ENCODE measurements at places on chromosomes 12 and 14. TPM values are rescaled to one million over a fixed set of nuclear protein-coding genes. Genes with fewer than 3 reads are reported as not detected.

DNA sequence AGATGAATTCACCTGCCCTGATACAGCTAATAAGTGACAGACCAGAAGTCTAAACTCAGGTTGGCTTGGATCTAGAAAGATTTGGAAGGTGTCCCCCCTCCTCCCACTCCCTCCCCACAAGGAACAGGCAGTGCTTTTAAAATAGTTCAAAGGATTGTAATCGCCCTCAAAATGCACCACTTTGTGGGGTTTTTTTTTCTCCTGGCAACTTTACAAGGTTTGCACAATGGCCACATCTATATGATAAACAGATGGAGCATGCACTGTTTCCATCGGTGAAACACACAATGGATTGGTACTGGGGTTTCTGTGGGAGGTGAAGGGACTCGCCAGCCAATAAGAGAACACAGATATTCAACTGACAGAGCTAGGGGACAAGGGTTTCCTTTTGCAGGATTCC lies 137.4 kb downstream of the LLPH start:
- no peak for DNase-seq

GRCh38 chr14:54566410-54567223 lies at the start of gene SAMD4A:
SAMD4A (plus strand) TSS chr14:54567128; CDS start chr14:54567917, 789 bp downstream.
- peak; percentile 88 for DNase-seq

DNA sequence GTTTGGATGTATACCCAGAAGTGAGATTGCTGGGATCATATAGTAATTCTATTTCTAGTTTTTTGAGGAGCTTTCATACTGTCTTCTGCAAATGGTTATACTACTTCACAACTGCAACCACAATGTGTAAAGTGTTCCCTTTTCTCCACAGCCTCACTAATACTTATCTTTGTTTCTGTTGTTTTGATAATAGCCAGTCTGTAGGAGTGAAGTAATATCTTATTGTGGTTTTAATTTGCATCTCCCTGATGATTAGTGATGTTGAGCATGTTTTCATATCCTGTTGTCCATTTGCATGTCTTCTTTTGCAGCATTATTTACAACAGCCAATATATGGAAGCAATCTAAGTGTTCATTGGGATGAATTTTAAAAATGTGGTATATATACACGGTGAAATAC lies 29.9 kb downstream of the GABARAPL1 start:
- no peak for DNase-seq

DNA sequence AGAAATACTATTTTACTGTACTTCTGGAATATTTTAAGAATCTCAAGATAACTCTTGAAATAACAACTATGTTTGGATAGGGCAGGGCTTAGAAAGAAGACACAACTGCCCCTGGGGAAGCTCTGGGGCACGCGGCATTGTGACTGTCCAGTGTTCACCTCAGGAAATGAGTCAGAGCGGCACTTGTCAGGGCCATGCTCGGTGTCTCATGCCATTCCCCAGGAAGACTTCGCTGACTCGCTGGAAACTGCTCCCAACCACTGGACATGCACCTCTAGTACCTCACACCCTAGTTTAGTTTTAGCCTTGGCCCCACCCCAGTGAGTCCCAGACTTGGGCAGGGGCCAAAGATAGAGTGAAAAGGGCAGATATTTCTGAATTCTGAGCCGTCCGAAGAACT lies 192.0 kb downstream of the TTC7B start:
- no peak for DNase-seq

DNA sequence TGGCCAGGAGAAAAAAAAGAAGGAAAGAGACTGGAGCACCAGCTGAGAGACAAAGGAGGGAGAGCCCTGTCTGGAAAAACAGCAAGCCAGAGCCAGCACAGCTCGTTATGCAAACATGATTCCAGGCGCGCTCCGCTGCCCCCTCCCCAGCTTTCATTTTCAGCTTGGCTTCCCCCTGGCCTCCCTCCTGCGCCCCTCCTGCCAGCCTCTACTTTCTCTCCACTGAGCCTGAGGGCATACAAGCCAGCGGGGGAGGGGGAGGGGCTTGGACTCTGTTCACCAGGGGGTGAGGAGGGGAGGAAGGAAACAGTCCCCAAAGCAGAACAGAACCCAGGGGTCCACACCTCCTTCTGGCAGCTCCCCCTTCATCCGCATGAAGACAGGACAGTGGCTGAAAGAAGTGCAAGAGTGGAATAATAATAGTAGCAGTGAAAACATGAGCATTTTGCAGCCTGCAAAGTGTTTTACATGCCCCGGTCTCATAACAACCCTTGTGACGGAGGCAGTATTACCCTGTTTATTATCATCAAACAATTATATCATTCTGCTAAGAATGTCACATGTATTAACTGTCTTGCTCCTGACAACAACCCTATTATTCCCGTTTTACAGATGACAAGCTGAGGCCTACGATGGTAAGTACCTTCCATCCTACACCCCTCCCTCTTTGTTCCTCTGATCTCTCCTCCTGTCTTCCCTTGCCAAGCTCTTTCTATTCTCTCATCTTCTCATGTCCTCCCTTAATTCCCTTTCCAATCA lies 24.2 kb downstream of the SMUG1 start:
- DNase-seq: no peak

- DNase-seq: no peak
Observed at GRCh38 chr12:6826125-6826733, 2.0 kb upstream of the P3H3 start.

DNA sequence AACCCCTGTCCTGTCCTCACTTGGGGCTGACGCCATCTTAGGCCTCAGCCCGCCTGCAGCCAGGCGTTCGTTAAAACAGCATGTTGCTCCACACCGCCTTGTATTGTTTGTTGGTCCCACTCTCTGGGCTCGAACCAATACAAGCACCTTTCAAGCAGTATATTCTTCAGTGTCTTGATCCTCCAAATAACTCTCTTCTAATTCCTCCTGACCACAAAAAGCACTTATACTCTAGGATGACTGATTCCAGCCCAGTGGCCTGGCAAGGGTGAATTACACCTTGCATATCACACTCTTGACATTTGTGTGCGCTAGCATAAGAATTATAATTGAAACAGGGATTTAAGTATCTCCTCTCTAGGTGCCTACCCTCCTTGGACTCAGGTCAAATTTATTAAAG lies 7.1 kb downstream of the CCER1 start:
- no peak for DNase-seq

GRCh38 chr14:94598816-94599655 lies 13.2 kb upstream of the SERPINA3 start:
- DNase-seq: peak; percentile 98

- no peak for DNase-seq
Observed at GRCh38 chr12:68506619-68507018, 104.1 kb upstream of the RAP1B start.

DNA sequence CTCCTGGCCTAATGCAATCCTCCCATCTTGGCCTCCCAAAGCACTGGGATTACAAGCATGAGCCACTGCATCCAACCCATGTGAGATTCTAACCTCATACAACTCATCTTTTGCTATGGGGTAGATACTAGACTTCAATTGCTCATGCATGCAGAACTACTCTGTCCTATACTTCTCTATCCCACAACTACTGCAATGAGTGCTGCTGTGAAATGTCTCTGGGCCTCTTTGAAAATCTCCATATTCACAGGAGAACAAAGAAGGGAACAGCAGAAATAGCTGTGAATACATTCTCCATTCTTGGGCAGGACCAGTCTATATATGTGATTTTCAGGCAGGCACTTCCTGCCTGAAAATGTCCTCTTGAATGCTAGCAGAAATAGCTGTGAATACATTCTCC lies 220.7 kb upstream of the GRIP1 start:
- DNase-seq: no peak

- DNase-seq: peak; percentile 38
Observed at GRCh38 chr12:95859344-95859816, 628 bp downstream of the SNRPF start.

DNA sequence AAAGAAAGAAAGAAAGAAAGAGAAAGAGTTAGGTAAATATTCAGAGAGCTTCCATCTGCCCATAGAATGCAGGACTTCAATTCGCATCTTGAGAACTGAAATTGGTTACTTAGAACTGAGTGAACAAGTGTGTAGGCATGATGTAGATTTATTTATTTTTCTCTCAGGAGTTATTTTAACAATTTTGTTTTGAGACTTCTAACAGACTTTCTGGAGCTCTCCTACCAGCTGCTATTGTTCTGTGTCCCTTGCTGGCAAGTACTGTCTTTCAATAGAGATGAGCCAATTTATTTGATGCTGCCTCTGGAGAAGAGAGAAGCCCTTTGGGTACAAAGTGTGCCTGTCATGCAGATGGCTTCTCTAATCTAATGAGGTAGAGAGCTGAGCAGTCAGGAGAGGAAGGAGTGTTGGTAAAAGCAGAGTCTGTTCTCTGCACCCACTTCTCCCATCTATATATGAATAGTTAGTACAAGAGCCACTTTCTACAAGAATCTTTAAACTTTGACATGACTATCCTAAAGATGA lies 67.0 kb downstream of the SYT1 start:
- DNase-seq: no peak

DNA sequence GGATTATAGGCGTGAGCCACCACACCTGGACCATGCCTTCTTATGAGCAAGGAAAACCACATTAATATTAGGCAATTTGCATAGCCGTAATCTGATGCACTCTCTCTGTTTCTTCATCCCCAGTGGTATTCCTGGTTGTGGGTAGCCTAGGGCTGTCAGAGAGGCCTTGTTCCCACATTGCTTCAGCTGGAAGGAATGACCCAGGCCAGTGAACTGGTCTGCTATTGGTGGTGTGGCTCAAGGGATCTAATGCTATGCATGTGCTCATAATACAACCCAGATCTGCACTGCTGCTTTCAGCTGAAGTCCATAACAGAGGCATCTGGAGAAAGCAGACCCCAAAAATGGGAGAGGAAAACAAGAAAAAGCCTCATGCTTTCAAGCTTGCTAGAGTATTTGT lies 33.1 kb upstream of the G2E3 start:
- no peak for DNase-seq

GRCh38 chr14:53640695-53641094 lies 315.9 kb downstream of the BMP4 start:
- no peak for DNase-seq

DNA sequence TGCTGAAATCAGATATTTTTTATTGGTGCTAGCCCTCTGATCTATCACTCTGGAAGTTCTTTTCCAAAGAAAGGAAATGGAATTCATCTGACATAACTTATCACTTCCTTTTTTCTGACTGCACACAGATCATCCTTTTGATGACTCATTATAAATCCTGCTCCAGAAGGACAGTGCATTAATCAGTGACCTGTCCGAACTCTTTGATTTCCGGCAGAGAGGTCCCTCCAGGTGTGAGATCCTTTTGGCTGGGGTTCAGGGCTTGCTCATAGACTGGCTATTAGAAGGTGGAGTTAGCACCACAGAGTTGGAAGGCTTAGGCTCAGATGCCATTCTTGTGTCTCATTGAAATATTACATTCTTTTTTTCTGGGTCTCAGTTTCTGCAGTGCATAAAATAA lies 328.2 kb downstream of the ZFP36L1 start:
- DNase-seq: peak; percentile 76

GRCh38 chr12:109521831-109522230 lies 44.4 kb downstream of the UBE3B start:
- DNase-seq: no peak

DNA sequence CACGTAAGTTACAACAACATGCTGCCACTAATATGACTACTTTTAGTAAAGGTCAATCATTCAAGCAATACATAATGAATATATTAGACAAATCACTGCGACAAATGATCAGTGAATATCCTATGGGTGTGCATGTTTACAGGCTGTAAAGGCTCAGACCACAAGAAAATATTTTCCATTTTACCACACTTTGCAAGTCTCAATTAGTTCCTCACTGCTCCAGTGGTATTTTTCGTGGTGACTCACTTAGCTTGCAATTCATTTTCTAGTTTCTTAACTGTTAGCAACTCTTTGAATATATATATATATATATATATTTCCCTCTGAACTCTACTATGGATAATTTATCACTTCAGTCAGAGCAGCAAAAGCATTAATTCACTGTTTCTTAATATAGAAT lies 96.9 kb downstream of the EML5 start:
- DNase-seq: no peak

GRCh38 chr12:7884689-7885088 lies 12.0 kb upstream of the SLC2A14 start:
- DNase-seq: no peak

DNA sequence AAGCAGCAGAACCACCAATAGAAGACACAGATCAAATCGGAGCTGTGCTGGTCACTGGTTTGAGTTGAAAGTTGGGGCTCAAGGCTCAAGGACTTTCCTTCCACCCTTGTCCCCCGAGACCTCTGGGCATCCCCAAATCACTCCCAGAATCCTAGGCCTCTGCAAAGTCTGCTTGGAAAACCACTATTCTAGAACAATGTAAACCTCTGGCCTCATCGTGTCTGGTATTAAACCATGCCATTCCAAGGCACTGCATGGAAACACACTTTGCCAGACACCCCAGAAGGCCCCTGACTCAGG lies 288.0 kb downstream of the DPF3 start:
- no peak for DNase-seq

- no peak for DNase-seq
Observed at GRCh38 chr12:115001571-115002180, 317.7 kb upstream of the TBX3 start.

- no peak for DNase-seq
Observed at GRCh38 chr14:24068711-24069410, 2.5 kb upstream of the CPNE6 start.

GRCh38 chr14:65817011-65817410 lies 404.5 kb downstream of the FUT8 start:
- no peak for DNase-seq

DNA sequence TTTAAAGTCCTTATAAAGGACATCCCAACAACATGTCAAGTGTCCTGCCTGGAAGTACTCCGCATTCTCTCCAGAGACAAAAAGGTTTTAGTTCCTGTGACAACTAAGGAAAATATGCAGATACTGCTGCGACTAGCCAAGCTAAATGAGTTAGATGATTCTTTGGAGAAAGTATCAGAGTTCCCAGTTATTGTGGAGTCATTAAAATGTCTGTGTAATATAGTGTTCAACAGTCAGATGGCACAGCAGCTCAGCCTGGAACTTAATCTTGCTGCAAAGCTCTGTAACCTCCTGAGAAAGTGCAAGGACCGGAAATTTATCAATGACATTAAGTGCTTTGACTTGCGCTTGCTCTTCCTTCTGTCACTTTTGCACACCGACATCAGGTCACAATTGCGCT lies 40.2 kb downstream of the RIC8B start:
- DNase-seq: no peak

GRCh38 chr14:38207736-38208617 lies at the start of gene SSTR1:
SSTR1 (plus strand) TSS chr14:38207904; CDS start chr14:38209390, 1,486 bp downstream.
- no peak for DNase-seq

GRCh38 chr14:71692496-71692895 lies 239.7 kb upstream of the RGS6 start:
- DNase-seq: no peak

- DNase-seq: no peak
Observed at GRCh38 chr12:38847247-38847646, 58.1 kb downstream of the CPNE8 start.

Gene RTL1
- polyA plus RNA-seq: 0.03 TPM

Gene OTUB2
- polyA plus RNA-seq: 2.2 TPM

Gene SYNDIG1L
- not detected for polyA plus RNA-seq

Gene NFE2
- 0.21 TPM for polyA plus RNA-seq

Gene NCOR2
- polyA plus RNA-seq: 151 TPM

Gene ABHD12B
- polyA plus RNA-seq: not detected

Gene SIX4
- polyA plus RNA-seq: 2.3 TPM

Gene HOXC5
- 0.64 TPM for polyA plus RNA-seq

Gene GPR162
- 2.4 TPM for polyA plus RNA-seq

Gene EAPP
- polyA plus RNA-seq: 41.2 TPM

Gene NELL2
- polyA plus RNA-seq: 0.07 TPM

Gene PLBD1
- polyA plus RNA-seq: 6.0 TPM

Gene FGF23
- polyA plus RNA-seq: not detected

Data from A549 (cell line).